ENCODE measurements at places on chromosomes 4 and X.

DNA sequence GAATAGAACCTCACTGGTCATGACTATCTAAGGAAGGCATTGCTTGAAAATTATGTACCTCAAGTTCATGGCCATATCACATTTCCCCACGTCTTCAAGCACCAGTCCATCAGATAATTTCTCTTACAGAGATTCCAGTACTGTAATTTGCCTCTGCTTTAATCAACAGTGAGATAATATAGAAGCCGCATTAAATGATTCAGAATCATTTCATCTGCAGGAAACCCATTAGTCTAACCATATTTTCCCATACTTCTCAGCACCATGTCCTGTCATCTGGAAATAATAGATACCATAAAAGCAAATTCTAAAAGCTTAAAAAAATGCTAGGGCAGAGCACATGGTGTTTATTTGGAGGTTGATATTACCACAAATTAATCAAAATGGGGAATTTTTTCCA lies 310.3 kb upstream of the SLIT2 start:
- DNase-seq, result no peak

DNA sequence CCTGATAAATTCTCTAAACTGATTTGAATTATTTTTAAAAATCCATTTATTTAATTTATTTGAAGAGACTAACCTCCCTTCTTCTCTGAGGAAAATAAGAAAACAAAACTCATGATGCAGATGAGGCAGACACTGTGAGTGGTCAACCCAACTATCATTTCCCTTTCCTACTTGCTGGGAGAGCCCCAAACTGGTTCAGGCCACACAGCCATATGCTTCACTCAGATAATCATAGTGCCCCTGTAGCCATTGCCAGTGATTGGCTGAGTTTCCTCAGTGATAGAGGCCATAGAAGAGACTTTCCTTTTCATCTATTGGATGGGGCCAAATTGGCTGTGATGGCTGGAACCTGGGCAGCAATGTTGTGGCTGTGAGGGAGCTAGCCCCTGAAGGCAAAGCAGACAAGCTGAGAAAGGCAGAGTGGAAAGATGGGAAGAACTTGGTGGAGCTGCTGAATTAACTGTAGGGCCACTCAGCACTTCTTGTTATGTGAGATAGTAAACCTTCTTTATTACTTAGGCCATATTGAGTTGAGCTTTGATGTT lies 49.8 kb downstream of the RAB33B start:
- DNase-seq, result no peak

DNA sequence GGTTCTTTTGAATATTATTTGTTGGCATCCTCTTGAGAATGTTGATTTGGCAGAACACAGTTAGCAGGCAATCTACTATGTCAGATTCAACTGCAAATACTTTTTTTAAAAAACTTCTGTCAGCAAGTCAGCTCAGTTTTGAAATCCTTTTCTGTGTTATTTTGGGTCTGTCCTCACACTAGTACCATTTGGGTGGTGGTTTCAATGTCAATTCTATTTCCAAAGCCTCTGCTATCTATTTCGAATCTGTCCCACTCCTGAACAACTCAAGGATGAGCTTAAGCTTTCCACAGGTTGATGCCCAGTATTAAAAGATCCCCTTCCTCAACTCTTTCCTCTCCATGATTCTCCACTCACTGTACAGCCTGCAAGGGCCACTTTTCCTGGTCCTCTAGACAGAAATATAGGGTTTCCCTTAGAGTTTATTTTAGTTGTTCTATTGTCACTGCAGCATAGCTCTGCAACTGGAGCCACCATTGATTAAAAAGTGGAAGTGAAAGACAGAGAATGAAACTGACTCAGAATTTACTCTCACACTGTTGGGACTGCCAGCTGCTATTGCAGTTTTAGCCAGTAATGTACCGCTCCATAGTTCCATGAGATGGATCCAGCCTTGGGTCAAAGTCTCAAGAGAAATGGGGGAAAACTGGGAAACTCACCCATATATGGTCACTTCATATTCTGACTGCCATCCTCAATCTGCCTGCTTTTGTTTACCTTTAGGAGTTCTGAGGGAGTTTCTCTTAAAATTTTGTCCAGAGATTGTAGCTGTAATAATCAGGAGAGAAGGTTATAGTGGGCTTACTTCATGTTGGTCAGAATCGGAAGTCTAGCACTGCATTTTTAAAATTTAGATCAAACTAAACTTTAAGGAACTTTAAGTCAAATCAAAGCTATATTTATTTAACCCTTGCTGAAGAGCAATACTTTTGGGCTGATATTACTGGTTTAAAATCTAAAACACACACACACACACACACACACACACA lies 14.6 kb downstream of the HDX start:
- no peak for DNase-seq

DNA sequence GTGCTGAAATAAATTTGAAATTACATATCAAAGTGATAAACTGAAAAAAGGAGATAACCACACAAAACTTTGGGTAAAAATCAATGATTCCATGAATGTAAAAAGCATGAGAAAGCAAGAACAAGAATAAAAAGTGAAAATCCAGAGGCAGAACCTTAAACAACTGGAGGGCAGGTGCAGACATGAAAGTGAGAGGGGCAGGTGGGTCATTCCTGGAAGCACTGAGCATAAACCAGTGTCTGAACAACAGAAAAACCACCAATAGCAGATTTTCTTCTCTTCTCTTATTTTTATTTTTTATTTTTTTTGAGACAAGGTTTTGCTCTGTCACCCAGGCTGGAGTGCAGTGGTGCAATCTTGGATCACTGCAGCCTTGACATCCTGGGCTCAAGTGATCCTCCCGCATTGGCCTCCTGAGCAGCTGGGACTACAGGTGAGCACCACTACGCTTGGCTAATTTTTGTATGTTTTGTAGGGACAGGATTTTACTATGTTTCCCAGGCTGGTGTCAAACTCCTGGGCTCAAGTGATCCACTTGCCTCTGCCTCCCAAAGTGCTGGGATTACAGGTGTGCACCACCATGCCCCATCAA lies 46.8 kb upstream of the GPR78 start:
- no peak for DNase-seq

DNA sequence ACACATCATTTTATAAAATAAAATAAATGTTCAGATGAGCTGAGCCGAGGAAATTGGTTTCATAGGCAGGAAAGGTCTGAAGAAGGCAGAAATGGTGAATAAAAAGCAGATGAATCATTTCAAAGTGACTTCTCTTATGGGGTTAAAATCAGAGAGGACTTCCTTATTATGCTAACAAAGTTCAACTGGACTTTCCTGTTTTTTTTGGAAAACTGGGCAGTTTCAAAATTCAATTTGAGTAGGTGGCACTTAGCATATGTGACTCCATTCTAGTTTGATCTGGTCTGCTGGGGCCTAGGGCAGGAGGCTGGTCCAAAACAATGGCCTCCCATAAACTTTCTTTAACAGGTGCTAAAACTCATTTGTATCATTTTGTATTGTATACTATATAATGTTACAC lies 1794.9 kb upstream of the TENM3 start:
- no peak for DNase-seq

GRCh38 chr4:86898562-86898961 lies 6.3 kb upstream of the C4orf36 start:
- no peak for DNase-seq

DNA sequence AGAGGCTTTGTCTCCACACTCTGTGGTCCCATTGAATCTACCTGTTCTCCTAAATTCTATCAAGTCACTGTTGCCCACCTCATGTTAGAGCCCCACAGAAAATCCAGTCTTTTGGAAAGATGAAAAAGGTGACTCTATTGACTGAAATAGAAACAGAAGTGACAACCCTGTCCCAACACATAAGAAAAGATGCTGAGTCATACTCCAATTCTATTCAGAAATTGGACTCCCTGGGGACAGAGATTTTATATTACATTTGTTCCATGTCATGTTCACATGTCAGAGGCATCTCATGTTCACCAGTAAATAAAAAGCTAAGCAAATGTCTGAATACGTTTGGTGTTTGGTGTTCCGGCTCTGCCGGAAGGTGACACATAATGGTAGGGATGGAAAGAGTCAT lies 2.9 kb upstream of the GRPR start:
- DNase-seq, result no peak

GRCh38 chr4:124276461-124276860 lies 436.1 kb downstream of the ANKRD50 start:
- DNase-seq, result no peak

DNA sequence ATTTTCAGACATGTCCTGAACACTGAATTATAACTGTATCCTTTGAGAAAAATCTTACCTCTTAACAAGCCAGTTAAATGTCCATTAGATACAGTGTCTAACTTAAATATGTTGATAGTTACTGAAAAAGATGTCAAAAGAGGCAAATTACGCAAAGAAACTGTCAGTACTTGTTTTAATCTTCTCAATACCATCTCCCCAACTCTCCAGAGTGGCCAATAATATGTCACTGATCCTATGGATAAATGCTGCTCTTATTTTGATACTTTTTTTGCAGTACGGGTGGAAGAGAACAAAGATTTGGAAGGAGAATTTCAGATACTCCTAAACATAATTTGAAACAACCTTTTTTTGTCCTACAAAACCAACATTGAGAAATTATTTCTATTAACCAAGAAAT lies 192.7 kb downstream of the CBR4 start:
- no peak for DNase-seq

DNA sequence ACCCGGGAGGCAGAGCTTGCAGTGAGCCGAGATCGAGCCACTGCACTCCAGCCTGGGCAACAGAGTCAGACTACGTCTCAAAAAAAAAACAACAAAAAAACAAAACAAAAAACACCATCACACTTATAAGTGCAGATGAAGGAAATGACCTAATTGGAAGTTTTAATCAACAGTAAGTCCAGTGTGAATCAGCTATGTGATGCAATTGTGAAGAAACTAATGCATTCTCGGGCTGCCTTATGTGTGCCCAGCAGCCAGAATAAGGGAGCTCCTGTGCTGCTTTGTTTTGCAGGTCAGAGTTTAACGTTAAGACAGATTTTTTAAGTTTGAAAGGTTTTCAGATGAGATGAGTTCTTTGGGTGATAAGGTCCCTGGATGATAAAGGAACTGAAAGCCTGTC lies 10.8 kb downstream of the DAPP1 start:
- no peak for DNase-seq

GRCh38 chr4:6962211-6963041 lies 52.8 kb downstream of the TBC1D14 start:
- DNase-seq, result no peak

DNA sequence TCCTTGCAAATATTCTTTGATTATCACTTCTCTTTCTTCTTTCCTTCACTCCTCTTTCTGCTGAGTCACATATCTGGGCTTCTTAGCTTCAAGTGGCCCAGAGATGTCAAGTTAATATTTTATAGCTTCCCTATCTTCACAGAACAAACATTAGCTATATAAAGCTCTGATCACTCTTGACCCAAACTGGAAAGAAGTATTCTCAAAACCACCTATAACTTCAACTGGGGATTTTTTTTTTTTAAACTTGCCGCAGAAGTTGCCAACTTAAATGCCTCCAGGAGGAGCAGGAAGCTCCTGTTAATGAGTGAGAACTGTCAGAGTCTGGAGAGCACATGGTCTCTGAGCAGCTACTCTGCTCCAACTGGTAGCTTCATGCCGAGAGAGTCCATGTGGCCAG lies 233.3 kb upstream of the EDNRA start:
- DNase-seq, result no peak

GRCh38 chrX:53732797-53733196 lies 46.3 kb upstream of the HUWE1 start:
- no peak for DNase-seq

- no peak for DNase-seq
Observed at GRCh38 chrX:110276778-110277177, 41.1 kb downstream of the AMMECR1 start.

DNA sequence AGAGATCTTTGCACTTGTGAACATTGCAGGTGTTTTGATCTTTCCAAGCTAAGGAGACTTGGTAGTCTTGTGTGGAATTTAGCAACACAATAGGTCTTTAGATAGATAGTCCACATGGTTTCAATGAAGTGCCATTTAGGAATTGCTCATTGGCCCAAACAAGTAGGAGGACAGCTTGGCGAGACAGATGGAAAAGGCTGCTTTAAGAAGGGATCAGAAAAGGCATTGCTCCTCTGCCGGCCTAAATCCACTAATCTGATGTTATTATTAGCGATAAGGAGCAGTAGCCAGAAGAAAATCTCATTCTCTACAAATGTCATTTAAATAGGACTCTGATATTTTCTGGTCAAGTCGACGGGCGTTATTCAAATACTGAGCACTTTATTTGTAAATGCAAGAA lies 99.7 kb downstream of the AFF2 start:
- no peak for DNase-seq

DNA sequence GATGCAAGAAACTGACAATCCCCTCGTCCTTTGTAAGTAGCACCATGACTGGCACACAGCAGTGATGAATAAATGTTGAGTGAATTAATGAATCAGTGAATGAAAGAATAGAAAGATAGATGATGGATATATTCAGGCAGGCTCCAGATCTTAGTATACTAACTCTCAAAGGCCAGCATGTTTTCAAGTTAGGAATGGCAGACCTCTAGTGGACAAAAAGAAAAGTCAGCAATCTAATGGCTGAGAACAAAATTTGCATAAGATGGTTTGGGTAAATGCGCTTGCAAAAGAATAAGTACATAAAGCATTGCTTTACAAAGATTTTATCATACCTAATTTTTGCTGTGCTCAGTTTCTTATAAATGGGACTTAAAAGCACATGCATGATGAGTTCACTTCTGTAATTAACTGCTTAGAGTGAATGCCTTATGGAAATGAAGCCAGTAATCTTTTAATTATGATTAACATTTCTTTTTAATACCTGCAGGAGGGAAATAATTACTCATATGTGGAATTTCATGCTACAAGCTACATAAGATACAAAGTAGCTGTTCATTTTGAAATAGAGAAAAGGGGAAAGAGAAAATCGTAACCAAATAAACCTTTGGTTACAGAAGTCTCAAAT lies 126.9 kb upstream of the GPRIN3 start:
- no peak for DNase-seq

DNA sequence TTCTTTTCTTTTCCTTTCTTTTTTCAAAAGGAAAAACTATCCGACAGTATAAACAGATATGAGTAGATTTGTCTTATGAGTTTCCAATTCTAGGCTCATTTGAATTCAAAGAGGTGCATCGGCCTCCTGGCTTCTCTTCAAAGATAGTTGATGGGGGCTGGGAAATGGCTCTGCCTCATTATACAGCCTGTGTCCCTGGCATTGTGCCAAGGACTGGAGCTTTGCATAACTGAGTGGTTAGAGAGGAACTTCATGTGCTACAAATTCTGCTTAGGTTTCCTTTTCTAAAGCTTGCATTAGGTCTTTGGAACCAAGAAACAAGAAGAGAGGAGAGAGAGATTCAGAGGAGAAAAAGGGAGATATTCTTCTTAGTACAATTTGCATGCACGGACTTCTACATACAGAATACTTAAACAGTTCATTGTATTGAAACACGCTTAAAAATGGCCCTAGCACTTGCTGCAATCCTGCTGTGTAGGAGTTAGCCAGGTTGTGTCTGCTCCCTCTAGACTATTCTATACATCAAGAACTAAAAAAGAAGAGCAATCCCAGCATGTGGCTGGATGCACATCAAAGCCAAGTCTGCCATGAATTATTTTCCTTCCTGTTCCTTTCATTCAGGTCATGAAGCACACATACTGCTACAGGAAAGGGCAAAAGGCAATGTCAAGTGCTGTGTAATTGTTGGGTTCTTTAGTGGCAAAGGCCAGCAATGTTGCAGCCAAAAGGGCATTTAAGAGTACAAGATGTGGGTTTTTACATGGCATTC lies 70.9 kb downstream of the INTS12 start:
- DNase-seq, result no peak

- DNase-seq, result no peak
Observed at GRCh38 chr4:104693601-104694201, 199.0 kb upstream of the CXXC4 start.

- peak; percentile 51 for DNase-seq
Observed at GRCh38 chr4:83490876-83491450, 6.1 kb upstream of the ABRAXAS1 start.

- no peak for DNase-seq
Observed at GRCh38 chrX:8288590-8288989, 117.5 kb upstream of the VCX2 start.
